Tongue (tissue), 3 donors: ENCODE measurements at places on chromosomes 2 and 18. TPM values are rescaled to one million over a fixed set of nuclear protein-coding genes. Genes with fewer than 3 reads are reported as not detected.

- DNase-seq = no peak
Measured at GRCh38 chr2:24708537-24709152, 84.5 kb downstream of the PTRHD1 start.

DNA sequence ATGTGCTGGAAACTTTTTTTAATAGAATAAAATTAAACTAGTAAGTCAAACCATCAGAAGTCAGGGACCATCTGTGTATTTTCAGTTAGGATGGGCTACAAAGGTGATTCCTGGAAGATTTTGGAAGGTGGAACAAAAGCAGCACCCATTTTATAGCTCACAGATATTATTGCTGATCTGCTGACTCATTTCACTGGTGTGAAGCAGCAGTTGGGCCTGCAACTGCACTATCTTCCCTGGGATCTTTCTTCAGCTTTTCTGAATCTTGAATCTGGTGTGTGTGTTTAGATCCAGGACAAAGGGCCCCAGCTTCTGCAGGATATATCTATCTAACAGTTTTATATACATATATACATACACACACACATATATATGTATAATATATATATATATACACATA is 35.6 kb upstream of the BCL11A start:
- no peak for DNase-seq

GRCh38 chr2:230872968-230873660 is 8.4 kb downstream of the ITM2C start:
- no peak for DNase-seq

GRCh38 chr2:216657086-216657855 is 24.1 kb downstream of the IGFBP2 start:
- no peak for DNase-seq

DNA sequence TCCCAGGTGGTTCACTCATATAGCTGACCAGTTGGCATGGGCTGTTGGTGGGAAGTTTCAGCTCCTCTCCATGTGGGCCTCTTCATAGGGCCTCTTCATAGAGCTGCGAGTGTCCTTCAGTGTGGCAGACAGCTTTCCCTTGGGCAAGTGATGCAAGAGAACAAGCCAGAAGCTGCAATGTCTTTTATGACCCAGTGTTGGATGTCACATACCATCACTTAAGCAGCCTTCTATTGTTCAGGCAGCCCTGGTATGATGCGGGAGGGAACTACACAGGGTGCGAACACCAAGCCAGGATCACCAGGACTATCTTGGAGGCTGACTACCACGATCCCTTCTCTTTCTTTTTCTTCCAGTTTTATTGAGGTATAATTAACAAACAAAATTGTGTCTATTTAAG is 126.5 kb upstream of the ITGA6 start:
- DNase-seq = no peak

GRCh38 chr2:31318361-31319336 is 84.7 kb downstream of the EHD3 start:
- DNase-seq = peak; percentile 58

DNA sequence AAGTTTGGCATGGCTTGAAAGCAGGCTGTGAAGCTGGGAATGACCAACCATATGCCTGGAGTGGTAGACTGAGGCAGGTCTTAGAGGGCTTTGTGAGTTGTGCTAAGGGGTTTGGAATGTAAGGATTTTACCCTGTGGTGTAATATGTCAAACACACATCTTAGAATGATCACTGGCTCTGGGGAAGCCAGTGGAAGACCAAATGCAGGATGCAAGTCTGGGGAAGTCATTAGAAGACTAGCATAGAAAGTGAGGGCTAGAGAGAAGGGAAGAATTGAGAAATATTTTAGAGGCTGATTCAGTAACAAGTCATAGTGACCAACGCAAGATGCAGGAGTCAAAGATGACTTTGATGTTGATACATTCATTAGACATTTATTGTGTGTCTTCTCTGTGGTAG is 3.5 kb upstream of the FHOD3 start:
- no peak for DNase-seq

GRCh38 chr2:65261676-65262075 is 34.0 kb downstream of the ACTR2 start:
- DNase-seq = no peak

The FNDC4 gene
- total RNA-seq = 9.5 TPM

The RNF181 gene
- total RNA-seq = 71.9 TPM
